Ascending aorta (tissue), 2 donors: ENCODE measurements at places on chromosomes 6 and 20. TPM values are rescaled to one million over a fixed set of nuclear protein-coding genes. Genes with fewer than 3 reads are reported as not detected.

Gene SLC35A1
- 7.9 TPM for total RNA-seq

Gene SPEF1
- total RNA-seq, result not detected

Gene FGD2
- 49.4 TPM for total RNA-seq

Gene OCSTAMP
- not detected for total RNA-seq

Gene SNPH
- 10.4 TPM for total RNA-seq

Gene DUSP15
- total RNA-seq, result 13.0 TPM

Gene TFAP2D
- not detected for total RNA-seq

Gene LPA
- total RNA-seq, result not detected

Gene ZSCAN23
- total RNA-seq, result not detected

Gene CHRNA4
- total RNA-seq, result not detected

Gene CPNE5
- 1.3 TPM for total RNA-seq

Gene PPIL6
- total RNA-seq, result 0.11 TPM

DNA sequence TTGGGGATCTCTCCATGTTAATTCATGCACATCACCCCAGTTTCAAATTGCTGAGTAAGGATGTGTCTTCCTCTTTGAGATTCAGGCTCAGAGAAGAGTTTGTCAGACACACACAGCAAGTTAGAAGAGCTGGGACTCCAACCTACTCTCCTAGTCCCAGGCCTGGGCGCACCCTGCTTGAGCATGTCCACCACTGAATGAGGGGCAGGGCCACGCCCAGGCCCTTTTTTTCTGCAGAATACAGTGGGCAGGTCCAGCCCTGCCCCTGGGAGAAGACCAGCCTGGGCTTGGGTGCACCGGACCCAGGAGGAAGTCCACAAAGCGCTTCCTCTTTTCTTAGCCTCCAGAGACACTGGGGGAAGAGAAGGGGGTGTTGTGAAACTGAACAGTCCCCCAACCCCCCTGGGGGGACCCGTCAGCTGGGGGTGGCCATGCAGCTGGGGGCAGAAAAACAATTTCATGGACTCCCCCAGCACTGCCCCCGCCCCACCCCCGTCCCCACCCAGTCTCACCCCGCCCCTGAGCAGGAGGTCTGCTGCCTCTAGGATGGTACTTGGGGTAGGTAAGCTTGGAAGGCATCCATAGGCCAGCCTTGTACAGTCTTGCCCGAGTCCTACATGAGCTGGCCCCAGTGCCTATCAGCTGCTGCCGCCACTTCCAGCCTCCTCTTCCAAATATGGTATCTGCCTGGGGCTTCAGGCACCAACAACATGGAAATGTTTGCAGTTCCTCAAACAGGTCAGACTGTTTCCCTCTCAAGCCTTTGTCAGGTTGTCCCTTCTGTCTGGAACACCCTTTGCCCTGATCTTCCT lies 11.7 kb upstream of the HCK start:
- DNase-seq, result no peak

DNA sequence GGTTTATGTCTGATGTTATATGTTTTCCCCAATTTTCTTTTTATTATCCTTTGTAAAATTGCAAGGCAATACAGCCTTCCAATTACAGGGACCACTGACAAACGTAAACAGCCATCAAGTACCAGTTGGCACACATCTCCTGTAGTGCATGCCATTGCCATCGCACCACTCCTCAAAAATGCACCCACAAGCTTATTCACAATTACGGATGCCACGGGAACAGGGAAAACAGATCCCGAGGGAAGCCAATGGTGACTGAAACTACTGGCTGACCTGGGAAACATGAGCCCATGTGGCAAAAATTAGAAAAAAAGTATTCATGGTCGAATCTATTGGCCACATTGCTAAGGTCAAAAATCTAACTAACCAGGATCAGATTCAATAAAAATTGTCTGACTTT lies 395.2 kb downstream of the PAX1 start:
- DNase-seq, result no peak

DNA sequence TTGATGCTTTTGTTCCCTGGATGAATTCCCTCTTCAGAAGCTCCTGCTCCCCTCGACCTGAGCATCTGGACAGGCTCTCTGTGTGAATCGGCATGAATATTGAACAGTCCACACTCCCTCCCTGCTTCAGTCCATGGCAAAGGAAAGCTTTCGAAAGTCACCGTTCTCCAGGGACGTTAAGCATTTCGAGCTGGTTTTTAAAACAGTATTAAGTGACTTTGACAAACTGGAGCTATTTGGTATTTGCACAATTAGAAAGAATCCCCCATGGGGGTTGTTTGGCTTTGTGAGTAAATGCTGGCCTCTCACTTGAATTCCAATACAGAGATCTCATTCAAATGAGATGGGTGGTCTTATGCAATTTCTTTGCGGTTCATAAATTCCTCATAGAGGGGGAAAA lies 85.3 kb upstream of the TIAM2 start:
- DNase-seq, result no peak

DNA sequence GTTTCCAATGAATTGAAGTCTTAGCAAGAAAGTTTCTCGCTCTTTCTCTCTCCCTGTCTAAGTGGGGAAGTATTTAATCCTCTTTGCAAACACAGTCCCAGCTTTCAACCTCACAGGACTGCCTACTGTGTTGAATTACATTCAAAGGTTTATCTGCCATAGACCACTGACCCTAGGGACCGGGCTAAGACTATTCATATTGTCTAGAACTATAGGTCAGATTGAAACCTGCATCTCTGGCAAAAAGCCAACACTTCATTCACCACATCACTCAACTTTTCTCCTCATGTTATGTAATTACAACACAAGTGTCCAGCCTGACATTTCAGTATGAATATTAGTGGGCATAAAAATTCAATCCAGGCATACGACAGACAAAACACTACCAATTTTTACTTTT lies 314.7 kb upstream of the RSPO3 start:
- DNase-seq, result no peak

- DNase-seq, result no peak
Measured at GRCh38 chr6:20403766-20404640, 2.3 kb downstream of the E2F3 start.

- no peak for DNase-seq
Measured at GRCh38 chr6:96014846-96015517, 792 bp upstream of the FUT9 start.

DNA sequence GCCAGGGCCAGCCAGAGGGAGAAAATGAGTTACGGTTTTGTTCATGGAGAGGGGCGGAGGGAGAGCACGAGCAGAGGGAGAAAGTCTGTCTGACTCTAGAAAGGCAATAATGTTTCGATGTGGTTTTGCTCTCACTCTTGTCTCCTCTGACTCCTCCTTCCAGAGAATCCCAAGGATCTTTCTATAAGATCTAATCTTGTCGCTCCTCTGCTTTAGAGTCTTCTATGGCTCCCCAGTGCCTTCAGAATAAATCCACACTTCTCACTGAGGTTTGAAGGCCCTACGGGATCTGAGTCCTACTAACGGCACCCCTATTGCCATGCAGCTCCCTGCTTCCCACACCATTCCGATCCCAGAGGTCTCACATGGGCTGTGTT lies 66.8 kb downstream of the KCNB1 start:
- no peak for DNase-seq

DNA sequence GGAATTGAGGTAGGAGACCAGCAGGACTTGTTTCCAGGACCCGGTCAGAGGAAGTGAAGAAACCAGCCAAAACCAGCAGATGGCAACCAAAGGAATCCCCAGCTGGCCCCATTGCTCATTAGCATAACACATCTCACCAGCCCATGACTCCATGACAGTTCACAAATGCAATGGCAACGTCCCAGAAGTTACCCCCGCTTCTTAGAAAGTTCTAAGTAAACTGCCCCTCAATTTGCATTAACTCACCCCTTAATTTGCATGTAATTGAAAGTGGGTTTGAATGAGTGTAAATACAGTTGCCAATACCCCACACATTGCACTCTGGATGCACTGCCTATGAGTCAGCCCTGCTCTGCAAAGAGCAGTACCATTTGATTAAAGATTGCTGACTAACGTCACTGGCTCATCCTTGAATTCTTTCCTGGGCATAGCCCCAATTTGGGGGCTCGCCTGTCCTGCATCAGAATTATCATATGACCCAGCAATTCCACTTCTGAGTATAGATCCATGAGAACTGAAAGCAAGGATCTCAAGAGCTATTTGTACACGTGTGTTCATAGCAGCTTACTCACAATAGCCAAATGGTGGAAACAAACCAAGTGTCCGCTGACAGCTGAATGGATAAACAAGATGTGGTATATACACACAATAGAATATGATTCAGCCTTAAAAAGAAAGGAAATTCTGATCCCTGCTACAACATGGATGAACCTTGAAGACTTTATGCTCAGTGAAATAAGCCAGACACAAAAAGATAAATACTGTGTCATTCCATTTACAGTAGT lies 36.4 kb downstream of the MYLK4 start:
- DNase-seq, result no peak

- DNase-seq, result no peak
Measured at GRCh38 chr20:20793591-20793990, 81.1 kb upstream of the RALGAPA2 start.

DNA sequence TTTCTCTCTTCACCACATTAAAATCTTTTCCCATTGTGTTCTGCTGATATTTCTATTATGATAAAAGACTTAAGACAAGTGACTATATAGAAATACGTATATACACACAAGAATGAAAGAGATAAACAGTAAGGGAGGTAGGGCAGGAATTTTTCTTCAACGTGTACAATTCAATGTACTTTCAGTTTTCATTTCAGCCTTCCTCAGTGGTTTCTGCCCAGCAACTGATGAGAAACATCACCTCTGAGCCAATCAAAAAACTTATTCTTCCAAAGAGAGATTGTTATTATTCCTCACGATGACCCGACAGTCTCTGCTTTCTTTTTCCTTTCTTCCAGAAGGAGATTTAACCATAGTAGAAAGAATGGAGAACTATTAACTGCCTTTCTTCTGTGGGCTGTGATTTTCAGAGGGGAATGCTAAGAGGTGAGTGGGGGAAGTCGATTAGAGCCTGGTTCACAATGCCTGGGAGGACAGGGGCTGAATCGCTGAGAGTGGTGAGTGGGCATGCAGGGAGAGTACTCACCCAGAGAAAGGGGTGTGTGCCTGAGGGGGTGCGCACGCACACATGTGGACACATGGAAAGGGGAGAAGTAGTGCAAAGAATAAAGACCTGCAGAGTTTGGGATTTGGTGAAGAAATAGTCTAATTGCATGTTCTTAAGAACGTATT lies at the start of gene BTN3A1:
BTN3A1 (plus strand) TSS at position 289 of the 672 bp plus-strand sequence. CDS start 3,289 bp downstream, outside the sequence.
- peak; percentile 39 for DNase-seq

GRCh38 chr6:15658181-15658744 lies 4.6 kb downstream of the DTNBP1 start:
- DNase-seq, result no peak

DNA sequence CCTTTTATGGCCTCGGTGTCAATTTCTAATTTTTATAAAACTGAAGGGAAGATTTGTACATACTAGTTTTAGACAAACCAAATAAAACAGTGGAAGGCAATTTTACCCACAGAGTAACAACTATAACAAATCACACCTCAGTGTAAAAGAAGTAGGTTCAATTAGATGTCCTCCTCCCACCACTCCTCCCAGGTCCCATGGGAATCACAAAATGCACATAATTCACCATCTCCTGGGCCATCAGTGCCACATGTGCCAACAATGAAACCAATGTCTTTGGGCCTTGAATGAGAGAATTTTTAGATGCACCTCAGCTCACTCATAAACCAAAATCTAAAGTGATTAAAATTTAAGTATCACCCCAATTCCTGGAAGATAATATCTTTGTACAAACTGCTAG lies 267.8 kb downstream of the BTBD9 start:
- no peak for DNase-seq

- DNase-seq, result no peak
Measured at GRCh38 chr6:32983493-32983848, 15.1 kb downstream of the BRD2 start.

DNA sequence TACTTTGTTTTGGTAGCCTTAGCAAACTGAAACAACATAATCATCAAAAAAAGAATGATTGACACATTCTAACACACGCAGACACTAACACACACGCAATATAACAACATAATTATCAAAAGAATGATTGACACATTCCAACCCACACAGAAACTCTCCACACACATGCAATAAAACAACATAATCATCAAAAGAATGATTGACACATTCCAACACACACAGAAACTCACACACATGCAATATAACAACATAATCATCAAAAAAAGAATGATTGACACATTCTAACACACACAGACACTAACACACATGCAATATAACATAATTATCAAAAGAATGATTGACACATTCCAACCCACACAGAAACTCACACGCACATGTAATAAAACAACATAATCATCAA lies 172.4 kb downstream of the THBS2 start:
- no peak for DNase-seq

GRCh38 chr20:23145281-23145700 lies 59.2 kb upstream of the CD93 start:
- DNase-seq, result peak; percentile 70

DNA sequence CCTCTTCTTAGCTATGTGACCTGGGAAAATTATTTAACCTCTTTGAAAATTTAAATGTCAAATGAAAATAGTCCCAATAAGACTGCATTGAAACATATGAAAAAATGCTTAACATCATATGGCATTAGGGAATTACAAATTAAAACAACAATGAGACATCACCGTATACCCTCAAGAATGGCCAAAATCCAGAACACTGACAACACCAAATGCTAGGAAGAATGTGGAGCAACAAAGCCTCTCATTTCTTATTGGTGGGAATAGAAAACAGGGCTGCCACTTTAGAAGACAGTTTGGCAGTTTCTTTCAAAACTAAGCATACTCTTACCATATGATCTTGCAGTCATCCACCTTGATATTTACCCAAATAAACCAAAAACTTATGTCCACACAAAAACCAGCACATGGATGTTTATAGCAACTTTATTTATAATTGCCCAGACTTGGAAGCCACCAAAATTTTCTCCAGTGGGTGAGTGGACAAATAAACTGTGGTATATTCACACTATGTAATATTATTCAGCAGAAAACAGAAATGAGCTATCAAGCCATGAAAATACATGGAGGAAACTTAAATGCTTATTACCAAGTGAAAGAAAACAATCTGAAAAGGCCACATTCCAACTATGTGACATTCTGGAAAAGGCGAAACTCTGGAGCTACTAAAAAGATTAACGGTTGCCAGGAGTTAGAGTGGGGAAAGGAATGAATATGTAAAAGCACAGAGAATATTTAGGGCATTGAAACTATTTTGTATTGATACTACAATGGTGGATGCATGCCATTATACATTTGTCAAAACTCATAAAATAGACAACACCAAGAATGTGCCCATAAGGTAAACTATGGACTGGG lies 459.9 kb downstream of the GRIK2 start:
- no peak for DNase-seq

DNA sequence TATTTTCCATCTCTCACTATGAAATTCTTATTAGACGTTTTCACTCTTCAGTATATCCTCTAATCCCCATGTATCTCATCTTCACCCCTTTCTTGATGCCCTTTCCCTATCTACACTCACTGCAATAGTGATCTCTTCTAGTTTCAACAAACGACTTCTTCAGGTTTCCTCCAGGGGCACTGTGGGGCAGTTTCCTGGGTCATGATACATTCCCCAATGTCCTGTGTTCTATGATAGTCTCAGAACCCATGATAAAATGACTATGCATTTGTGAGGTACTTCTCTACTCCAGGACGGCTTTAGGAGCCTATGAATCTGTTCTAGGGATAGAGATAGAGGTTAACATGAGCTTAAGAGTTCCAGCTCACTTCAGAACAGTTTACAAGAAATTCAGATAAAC lies 183.3 kb downstream of the FOXC1 start:
- DNase-seq, result no peak

- no peak for DNase-seq
Measured at GRCh38 chr6:122114717-122115116, 284.7 kb upstream of the HSF2 start.
